ENCODE measurements at places on chromosomes 4 and X. TPM values are rescaled to one million over a fixed set of nuclear protein-coding genes. Genes with fewer than 3 reads are reported as not detected.

GRCh38 chr4:70678383-70678999 lies 9.8 kb upstream of the UTP3 start:
- no peaks in the 10 kb centered on the region for H3K36me3 ChIP-seq
- H3K4me1 ChIP-seq = peaks cover 7% of the 10 kb centered on the region
- H3K27me3 ChIP-seq = no peaks in the 10 kb centered on the region

GRCh38 chr4:169341490-169341889 lies 70.7 kb upstream of the SH3RF1 start:
- H3K4me3 ChIP-seq = no peak overlapping the region
- no peaks in the 10 kb centered on the region for H3K36me3 ChIP-seq
- no peak for DNase-seq
- no peaks in the 10 kb centered on the region for H3K4me1 ChIP-seq
- H3K27me3 ChIP-seq = no peaks in the 10 kb centered on the region

GRCh38 chr4:143438710-143439109 lies 74.8 kb upstream of the SMARCA5 start:
- H3K4me1 ChIP-seq = no peaks in the 10 kb centered on the region
- no peak overlapping the region for H3K4me3 ChIP-seq
- H3K27me3 ChIP-seq = no peaks in the 10 kb centered on the region

DNA sequence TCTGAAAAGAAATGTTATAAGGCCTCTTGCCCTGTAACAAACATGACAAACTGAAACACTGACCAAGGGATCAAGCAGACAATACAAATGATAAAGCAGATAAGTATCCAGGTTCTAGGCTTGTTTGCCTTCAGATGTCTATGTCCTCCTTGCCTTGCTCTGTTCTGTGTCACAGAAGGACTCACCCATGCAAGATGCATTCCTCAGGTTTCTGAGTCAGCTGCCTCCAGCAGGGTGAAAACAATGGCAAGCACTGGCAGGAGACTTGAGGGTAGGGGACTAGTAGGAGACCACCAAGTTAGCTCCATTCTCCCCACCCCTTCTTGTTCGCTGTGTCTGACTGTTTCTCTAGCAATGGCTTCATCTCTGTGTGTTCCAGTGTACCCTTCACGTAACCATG lies 76.6 kb upstream of the CXXC4 start:
- no peak for DNase-seq
- no peak overlapping the region for H3K4me3 ChIP-seq
- H3K4me1 ChIP-seq = no peaks in the 10 kb centered on the region
- no peaks in the 10 kb centered on the region for H3K36me3 ChIP-seq

Gene BEX4
- 60.8 TPM for total RNA-seq
